Hair follicular keratinocyte (primary cell): ENCODE measurements at places on chromosomes 5 and 9. TPM values are rescaled to one million over a fixed set of nuclear protein-coding genes. Genes with fewer than 3 reads are reported as not detected.

Gene ANAPC2
- total RNA-seq, result 8.4 and 11.1 TPM in 2 replicates

Gene SLC6A19
- not detected in 2 replicates for total RNA-seq

Gene ZNF483
- total RNA-seq, result 1.2 and 2.2 TPM in 2 replicates

Gene TSTD2
- total RNA-seq, result 5.8 and 9.3 TPM in 2 replicates

Gene C1QTNF3
- total RNA-seq, result 0.16 TPM in 1 of 2 replicates, not detected in the other

Gene ASPN
- total RNA-seq, result 0.08 TPM in 1 of 2 replicates, not detected in the other

Gene RORB
- total RNA-seq, result not detected in 2 replicates

Gene ROR2
- not detected in 2 replicates for total RNA-seq

Gene RLN1
- 0.42 TPM in 1 of 2 replicates, not detected in the other for total RNA-seq

Gene PCDHGB6
- 0.61 and 0.70 TPM in 2 replicates for total RNA-seq

Gene PCDHGA8
- 0.08 and 0.39 TPM in 2 replicates for total RNA-seq

Gene DNM1
- 0.16 and 0.27 TPM in 2 replicates for total RNA-seq

Gene PMPCA
- total RNA-seq, result 45.6 and 64.0 TPM in 2 replicates

Gene GRIN1
- total RNA-seq, result 0.04 and 0.23 TPM in 2 replicates

Gene CCL21
- total RNA-seq, result 0.31 TPM in 1 of 2 replicates, not detected in the other

Gene TLX3
- total RNA-seq, result 0.23 TPM in 1 of 2 replicates, not detected in the other

Gene GARIN3
- not detected in 2 replicates for total RNA-seq

Gene NOTCH1
- total RNA-seq, result 62.9 and 93.1 TPM in 2 replicates

Gene CCNJL
- 2.4 and 4.8 TPM in 2 replicates for total RNA-seq

Gene KIF20A
- 13.8 and 45.5 TPM in 2 replicates for total RNA-seq

Gene SPAG8
- 0.04 TPM in 1 of 2 replicates, not detected in the other for total RNA-seq

Gene SEPTIN8
- total RNA-seq, result 29.7 and 32.7 TPM in 2 replicates

Gene GABRA6
- total RNA-seq, result not detected in 2 replicates

Gene GABRA1
- total RNA-seq, result not detected in 2 replicates

Gene PCDHB14
- 0.04 TPM in 1 of 2 replicates, not detected in the other for total RNA-seq

Gene NR2F1
- total RNA-seq, result not detected in 2 replicates

Gene HMCN2
- not detected in 2 replicates for total RNA-seq

Gene LCN9
- not detected in 2 replicates for total RNA-seq

Gene FREM1
- not detected in 2 replicates for total RNA-seq

Gene POLR3G
- total RNA-seq, result 14.4 and 32.8 TPM in 2 replicates

Gene CDH9
- not detected in 2 replicates for total RNA-seq

Gene DOCK8
- total RNA-seq, result 0.08 and 2.7 TPM in 2 replicates
